Fibroblast of villous mesenchyme (primary cell): ENCODE measurements at places on chromosomes 7 and 10. TPM values are rescaled to one million over a fixed set of nuclear protein-coding genes. Genes with fewer than 3 reads are reported as not detected.

The ELN gene
- under 0.01 and 0.64 TPM in 2 replicates for total RNA-seq

The C10orf143 gene
- total RNA-seq, result under 0.01 and 1.3 TPM in 2 replicates

The UBE2D1 gene
- 12.9 and 27.6 TPM in 2 replicates for total RNA-seq

DNA sequence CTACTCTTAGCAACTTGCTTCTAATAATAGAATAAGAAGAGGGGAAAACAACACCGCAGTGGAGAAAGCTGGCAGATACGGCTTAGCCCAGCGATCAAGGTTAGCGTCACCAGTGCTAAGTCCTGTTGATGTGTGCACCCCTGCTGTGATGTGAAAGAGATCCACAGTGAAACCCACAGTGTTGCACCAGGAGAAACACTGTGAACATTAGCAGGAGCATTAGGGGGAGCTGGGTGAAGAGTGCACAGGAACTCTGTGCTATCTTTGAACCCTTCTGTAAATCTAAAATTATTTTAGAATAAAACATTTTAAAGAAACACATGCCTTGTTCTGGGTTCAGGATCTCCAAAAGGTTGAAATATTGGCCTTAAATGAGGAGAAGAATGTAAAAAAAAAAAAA lies 154.1 kb upstream of the UNC5B start:
- no peak for DNase-seq

DNA sequence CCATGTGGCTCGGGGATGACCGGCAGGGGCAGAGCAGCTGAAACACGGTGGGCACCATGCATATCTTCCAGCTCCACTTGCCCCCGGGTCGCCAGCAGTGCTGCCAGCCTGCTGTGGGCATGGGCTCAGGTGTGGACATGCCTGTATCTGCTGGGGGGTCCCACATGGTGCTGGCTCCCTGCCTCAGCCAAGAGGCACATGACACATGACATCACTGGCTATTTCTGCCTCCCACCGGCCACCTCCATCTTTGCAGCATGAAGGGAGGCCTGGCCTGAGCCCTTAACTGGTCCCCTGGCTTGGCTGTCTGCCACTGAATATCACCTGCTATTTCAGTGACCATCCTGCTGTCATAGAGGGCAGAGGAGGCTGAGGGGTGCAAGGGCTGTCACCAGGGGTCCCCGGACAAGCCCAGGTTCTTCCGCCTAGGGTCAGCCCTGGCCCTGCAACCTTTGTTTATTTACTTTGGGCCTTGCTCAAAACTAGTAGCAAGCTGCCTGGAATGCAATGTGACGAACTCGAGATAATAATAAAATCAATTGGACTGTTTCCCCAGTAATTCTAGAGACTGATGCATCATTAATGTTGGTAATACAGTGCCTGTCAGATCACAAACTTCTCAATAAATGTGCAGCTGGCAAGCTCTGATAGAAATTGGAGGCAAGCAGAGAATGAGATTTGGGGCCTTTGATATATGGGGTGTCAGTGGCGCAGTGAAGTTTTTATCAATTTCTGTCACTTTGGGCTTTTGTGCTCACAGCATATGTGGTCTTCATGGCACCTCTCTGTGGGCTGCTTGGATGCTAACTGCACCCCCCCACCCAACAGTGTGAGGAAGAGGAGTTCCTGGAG lies 28.5 kb downstream of the ZMIZ1 start:
- DNase-seq, result no peak

- no peak for DNase-seq
These were observed 146.9 kb downstream of the KCNMA1 start for GRCh38 chr10:77490534-77491314.
